Activated CD4-positive, CD25-positive, alpha-beta regulatory T cell treated with anti-CD3 and anti-CD28 coated beads, Interleukin-2, amount 50 U/mL, for 24 hours (primary cell): ENCODE measurements at places on chromosomes 2 and 18.

GRCh38 chr2:57877811-57878170 is 168.8 kb upstream of the VRK2 start:
- no peak for ATAC-seq

- ATAC-seq, result no peak
Measured at GRCh38 chr2:101556033-101556459, 81.1 kb upstream of the RFX8 start.

DNA sequence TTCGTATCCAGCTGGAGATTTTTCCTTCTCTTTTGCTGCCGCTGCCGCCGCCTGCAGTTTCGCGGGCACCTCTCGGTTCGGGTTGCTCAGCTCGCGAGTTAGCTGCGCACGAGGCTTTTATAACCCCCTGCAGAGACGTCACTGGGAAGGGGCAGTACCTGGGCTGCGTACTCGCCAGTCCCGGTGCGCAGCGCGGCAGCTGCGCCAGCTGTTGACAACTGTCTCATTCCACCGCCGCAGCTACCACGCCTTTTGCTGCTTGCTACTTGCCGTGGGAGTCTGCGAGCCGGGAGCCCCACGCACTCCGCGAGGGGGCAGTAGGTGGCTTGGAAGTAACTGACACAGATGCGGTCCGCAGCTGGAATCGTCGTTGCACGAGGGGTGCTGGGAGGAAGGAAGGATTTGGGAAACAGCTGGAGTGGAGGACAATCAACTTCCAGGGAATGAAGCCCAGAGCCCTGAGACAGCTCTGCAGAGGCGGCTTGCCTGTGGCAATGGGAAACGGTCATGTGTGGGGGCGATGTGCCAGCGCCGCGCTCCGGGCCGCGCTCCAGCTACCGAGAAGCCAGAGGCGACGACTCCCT is at the start of gene TACR1:
TSS of gene TACR1 (minus strand) at position 93 of the 584 bp plus-strand sequence. CDS start 586 bp downstream, outside the sequence.
- ATAC-seq, result no peak

GRCh38 chr2:75517547-75518230 is 43.0 kb downstream of the EVA1A start:
- no peak for ATAC-seq

GRCh38 chr18:339200-339599 is 71.4 kb upstream of the THOC1 start:
- no peak for ATAC-seq

DNA sequence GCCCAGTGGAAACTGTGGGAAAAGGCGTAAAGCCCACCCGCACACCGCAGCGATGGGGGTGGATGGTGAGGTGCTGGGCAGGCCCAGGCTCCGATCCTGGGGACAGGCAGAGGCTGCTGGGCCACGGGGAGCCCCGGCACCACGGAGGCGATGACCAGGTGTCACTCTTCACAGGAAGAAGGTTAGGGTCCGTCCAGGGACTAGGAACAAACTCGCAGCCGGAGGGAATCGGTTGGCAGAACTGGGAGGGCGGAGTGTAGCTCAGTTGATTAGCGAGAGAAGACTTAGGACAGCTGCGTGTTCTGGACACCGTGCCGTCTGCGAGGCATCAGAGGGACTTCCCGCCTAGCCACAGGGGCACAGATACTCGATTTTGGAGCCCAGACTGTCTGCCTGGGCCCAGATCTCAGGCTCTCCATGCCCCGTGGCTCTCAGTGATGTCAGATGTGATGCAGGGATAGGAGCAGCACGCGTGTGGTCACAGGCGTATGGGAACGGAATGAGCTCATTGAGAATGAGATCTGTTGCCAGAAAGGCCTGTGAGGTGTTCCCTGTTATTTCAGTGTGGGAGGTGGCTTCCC is 16.1 kb upstream of the ALLC start:
- no peak for ATAC-seq

- no peak for ATAC-seq
Measured at GRCh38 chr2:27493948-27494283, 1.1 kb downstream of the FNDC4 start.

DNA sequence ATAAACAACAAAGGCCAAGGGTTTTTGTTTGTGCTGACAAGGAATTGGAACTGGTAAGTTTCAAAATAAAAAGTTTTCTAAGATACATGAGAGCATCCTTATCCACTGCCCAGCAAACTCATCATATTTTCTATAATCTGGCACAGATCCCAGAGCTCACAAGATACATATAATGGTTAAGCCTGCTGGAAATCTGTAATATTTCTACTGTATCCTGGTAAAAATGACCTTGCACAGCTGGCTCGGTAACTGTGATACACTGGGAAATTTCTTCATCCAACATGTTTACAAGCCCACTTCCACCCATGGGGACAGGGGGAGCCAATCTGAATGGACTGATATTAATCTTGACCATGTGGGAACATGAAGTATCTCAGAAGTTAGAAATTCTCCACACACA is 425.4 kb upstream of the MMADHC start:
- no peak for ATAC-seq

DNA sequence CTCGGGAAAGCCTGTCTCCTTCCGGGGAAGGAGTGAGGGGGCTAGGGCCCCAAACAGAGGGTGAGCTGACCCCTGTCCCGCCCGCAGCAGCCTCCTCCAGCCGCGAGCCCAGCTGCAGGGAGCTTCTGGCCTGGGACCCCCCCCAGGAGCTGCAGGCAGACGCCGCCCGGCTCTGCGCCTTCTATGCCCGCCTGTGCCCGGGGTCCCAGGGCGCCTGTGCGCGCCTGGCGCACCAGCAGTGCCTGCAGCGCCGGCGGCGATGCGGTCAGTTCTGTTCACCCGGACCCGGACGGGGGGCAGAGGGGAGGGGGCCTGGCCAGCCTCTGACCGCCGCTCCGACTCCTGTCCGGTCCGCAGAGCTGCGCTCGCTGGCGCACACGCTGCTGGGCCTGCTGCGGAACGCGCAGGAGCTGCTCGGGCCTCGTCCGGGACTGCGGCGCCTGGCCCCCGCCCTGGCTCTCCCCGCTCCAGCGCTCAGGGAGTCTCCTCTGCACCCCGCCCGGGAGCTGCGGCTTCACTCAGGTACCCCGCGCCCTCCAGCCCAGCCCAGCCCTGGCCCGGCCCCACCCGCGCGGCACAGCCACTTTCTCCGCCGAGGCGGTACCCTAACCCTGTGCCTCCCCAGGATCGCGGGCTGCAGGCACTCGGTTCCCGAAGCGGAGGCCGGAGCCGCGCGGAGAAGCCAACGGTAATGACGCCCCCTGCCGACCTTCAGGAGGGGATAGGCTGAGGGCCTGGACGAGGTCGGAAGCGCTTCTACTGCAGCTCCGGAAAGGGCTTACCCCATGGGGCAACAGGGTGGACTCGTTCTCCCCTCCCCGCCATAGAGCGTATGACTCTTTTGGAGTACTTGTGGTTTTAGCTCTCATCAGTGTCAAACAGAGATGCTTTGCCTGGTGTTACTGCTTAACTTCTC is 2.0 kb upstream of the CHRND start:
- no peak for ATAC-seq

DNA sequence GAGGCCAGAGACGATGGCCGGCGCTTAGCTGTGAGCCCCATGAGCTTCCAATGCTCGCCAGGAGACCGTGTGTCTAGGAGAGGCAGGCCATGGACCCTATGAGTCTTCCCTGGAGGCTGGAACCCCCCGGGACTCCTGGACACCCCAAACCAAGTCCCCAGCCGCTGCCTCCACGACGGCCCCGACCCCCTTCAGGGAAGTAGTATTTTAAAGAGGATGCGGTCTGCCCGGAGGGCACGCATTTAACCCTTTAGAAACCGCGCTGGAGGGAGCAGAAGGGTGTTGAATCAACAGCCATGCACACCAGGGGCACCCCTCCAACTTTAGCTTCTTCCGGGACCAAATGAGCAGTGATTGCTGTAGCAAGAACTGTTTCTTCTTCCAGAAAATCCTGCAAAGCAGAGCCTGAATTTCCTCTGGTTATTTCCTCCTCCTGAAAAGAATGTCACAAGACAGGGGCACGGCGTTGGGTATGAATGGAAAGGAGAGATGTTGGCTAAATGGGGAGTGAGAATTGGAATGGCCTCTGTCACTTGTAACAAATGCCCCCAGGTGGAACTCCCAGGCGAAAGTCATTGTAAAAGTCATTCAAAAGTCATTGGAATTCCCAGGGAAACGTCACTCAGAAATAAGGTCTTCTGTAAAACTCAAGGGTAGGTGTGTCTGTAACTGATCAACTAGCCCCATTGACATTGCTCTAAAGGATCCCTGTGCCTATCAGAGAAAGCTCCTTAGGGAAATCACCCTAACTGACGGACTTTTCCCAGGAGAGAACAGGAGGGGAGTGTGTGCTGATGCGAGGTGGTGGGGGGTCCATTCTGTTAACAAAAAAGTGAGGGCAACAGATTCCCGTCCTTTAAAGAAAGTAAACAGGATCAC is 5.8 kb upstream of the GBX2 start:
- no peak for ATAC-seq

DNA sequence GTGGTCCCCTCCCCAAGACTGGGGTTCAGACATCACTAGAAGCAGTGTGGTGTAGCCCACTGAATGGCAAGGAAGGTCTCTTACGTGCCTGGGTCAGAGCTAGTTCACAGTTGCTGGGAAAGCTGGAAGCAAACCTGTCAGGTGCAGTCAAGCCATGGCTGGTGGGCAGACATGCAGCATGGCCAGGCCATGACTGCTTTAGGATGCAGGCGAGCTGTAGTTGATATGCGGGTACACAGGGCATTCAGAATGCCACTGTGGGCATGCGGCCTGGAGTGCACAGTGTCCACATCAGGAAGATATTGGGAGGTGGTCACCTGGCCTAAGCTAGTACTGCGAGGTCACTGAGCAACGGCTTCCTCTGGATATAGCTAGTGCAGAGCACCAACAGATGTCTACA is 11.8 kb upstream of the SLC9A4 start:
- no peak for ATAC-seq

GRCh38 chr18:26397019-26397418 is 151.3 kb downstream of the KCTD1 start:
- ATAC-seq, result no peak

- ATAC-seq, result no peak
Measured at GRCh38 chr2:196944570-196944969, 18.1 kb upstream of the PGAP1 start.

- ATAC-seq, result no peak
Measured at GRCh38 chr18:2850816-2851215, 4.0 kb downstream of the EMILIN2 start.

- ATAC-seq, result no peak
Measured at GRCh38 chr2:40487602-40488001, 35.7 kb upstream of the SLC8A1 start.

DNA sequence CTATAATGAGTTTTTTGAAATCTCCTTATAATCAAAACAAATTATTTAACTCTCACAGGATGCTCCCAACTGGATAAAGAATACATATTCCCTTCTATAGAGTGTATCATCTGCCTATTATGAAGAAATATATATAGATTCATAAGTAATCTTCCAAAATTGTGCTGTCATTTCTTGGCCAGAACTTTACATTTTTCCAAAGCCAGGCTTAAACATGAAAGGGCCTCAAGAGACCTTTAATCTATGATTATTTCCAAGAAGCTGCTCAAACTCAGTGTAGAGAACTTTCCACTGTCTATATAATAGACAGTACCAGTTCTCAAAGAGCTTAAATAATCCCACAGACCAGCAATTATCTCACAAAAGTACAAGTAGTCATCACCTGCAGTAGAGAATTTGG is 211.0 kb downstream of the AKAIN1 start:
- no peak for ATAC-seq

DNA sequence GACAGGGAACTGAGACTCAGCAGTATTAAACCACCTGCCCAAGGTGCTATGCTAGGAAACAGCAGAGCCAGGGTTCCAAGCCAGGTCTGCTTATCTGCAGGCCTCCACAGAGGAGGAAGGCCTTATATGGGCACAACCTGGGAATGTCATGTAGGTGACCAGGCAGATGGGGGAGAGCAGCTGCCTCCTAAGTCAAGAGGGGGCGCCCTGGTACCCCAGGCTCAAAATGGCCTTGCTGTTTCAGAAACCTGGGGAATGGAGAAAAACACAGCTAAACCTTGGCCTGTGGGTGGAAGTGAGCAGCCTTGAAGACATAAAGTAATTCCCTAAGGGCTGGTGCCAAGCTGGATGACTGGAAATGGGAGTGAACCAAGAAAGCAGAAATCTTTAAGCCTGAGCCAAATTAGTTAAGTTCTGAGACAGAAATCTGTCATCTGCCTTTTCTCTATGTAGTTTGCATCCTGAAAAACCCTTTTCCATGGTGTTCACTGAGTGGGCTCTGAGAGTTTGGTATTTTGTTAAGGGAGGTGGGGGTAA is 79.1 kb downstream of the MAPK4 start:
- ATAC-seq, result no peak

DNA sequence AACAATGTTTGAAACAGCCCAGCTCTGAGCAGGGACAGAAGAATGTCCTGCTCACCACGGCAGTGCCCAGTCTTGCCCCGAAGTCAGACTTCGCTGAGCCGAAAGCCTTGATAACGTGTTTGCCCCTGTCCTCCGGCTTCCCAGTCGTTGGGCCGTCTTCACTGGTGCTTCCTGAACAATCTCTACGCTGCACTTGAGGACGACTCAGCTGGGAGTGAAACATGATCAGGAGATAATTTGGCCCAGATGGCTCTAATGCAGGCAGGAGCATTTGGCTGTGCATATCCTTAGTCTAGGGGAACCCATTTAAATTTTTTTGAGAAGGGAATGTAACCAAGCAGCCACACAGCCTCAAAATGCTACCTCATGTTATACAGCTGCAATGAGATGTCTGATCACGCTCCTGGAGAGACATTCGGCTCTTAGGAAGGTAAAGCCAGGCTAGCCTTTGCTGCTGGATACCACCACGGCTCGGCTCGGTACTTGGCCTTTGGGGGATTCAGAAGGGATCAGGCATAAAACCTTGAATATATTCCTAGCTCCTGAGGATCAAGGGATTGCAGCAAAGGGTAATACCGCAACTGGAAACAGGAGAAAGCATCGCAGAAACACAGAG is 43.6 kb downstream of the FECH start:
- ATAC-seq, result no peak

DNA sequence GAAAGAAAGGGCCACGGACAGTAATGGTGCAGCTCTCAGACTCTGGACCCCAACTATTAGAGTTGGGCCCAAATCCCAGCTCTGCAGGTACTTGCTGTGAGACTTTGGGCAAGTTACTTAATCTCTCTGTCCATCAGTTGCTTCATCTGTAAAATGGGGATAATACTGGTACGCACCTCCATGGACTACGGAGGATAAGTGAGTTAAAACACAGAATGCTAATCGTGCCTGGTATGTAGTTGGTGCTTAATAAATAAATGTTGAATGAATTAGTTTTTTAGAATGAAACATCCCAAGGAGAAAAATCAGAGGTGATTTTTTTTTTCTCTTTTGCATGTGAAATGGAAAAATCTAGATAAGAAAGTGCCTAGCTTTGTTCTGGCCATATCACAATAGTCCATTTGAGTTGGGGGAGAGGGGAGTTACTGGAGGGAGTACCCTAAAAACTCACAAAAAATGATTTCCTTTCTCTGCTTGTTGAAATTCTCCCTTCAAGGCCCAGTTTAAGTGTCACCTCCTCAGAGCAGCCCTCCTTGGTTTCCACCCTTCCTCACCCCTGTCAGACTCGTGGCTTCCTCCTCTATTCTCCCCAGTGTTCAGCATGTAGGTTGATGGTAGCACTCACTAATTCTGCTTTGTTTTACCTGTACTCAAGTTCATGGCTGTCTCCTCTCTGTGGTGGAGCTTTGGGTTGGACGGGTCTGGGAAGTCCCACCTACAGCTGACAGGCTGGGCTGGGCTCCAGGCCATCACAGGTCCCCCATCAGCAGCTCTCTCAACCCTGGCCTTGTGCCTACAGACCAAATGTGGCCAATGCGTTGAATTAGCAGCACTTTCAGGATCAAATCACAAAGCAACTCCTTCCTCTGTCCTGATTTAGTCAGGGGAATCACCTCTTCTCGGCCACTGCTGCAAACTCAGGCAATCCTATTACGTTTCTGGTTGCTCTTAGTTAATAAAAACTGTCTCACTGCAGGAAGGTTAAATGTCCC is 92.8 kb upstream of the TAF1B start:
- ATAC-seq, result no peak

GRCh38 chr2:218289639-218290315 is 2.5 kb downstream of the TMBIM1 start:
- ATAC-seq, result no peak
